ENCODE measurements at places on chromosomes 5 and 9.

GRCh38 chr5:127353796-127354195 lies 63.2 kb downstream of the MEGF10 start:
- DNase-seq = no peak

DNA sequence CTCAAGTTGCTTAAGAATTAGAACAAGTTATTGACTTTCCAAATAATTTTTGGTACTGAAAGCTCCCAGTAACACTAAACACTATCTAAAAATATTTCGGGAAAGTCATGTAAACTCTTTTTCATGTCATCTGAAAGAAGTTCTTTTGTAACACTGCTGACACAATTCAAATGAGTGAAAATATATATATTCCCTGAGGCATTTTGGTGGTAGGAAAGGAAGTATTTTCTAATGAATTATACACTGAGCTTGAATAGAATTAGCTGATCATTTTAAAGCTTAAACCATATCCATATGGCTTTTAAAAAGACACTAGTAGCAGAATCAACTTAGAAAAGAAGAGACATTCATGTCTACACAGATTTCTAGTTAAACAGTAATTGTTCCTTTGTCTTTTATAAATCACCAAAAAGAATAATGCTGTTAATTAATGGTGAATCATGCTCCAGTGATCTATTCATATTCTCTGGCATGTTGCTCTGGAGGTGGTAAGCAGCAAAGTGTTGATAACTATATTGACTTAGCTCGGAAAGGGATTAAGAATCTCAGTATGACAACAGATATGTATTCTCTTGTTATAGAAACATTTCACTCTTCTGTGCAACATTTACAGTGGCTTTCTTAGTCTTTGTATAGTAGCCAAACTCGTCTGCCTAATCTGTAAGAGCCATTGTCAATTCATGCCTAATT lies 27.4 kb upstream of the RFX3 start:
- DNase-seq = no peak

DNA sequence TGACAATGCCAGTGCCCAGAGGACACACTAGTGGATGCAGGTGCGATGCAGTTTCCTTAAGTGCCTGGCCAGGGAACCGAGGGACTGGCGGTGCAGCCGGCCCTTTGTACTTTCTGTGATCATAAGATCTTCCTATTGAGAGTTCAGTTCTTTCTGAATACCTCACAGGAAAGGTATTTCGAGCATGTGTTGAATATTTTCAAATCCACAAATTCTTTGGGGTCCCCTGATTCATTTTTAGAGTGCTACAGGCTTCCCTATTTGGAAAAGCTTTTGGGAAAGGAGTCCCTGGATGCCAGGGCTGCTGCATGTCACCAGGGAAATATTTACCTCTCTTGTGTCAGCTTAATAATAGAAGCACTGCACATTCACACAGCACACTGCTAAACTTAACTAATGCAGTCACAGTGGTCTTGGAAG lies 281.5 kb downstream of the GADD45G start:
- DNase-seq = no peak

GRCh38 chr5:15021266-15022046 lies 149.9 kb upstream of the ANKH start:
- DNase-seq = no peak

DNA sequence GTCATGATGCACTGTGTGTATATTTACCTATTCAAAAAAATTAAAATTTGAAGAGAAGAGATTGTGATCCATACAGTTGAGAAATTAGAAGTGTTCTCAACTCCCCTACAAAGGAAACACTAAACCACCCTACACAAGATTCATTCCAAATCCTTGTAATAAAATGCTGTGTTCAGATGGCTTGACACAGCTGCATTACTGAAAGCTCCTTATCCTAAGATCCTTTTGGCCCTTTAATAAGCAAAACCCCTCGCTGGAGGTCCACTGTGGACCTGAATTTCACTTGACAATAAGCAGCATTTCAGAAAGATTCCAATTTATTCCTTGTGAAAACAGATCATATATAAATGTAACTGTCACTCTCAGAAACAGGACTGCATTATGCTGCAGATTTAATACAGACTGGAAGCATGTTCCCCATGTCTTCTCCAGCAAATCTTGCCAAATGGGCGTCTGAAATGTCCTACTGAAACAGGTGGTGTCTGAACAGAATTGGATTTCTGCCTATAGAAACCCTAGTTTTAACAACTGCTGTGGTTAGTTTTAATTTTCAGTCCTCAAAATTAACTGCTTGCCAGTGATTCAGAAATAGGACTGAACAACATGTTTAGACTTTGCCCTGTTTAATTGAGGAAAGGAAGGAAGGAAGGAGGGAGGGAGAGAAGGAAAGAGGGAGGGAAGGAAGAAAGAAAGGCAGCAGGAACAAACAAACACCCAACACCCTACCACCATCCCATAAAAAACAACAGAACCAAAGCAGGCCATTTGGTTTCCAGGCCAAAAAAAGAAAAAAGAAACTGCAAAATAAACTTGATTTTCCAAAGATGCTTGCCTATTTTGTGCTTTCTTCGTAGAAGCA lies 179.6 kb downstream of the MLLT3 start:
- no peak for DNase-seq

GRCh38 chr5:66959653-66960052 lies 236.9 kb downstream of the CD180 start:
- DNase-seq = no peak

GRCh38 chr9:116189683-116190082 lies 36.1 kb downstream of the PAPPA start:
- no peak for DNase-seq

GRCh38 chr5:87399720-87400119 lies 13.0 kb downstream of the CCNH start:
- no peak for DNase-seq

GRCh38 chr5:1748271-1748670 lies 51.4 kb downstream of the MRPL36 start:
- DNase-seq = no peak

- no peak for DNase-seq
Observed at GRCh38 chr9:101601904-101602765, 7.4 kb upstream of the PPP3R2 start.

DNA sequence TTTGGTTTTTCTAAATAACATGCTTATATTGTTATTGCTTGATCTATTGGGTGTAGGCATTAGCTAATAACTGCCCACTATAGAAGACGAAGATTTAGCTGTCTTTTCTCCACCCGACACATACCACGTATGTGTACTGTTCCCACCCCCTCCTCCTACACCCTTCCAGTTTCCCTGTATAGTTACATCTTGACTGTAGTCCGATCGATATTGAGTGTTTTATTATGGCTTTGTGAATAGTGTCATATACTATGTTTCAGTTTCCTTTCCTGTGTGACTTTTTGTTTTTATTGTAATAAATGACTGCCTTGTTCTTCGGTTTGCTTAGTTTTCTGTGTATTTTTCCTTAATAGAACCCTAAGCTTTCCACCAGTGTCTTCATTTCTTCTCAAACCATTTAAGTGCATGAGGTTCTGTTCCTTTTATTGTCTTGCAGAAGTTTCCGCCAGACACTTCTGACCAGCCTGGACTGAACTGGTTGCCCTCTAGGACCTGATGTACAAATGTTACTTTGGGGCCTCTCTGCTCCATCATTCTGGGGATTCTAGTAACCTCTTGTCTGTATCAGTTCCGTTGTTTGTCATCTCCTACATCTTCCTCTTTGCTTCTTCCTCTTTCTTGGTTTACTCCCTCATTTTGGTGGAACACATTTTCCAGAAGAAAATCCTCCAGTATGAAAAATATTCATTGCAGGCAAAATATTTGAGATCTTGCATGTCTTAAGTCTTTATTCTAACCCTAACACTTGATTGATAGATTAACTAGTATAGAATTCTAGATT lies 61.8 kb downstream of the PRKACG start:
- DNase-seq = no peak

DNA sequence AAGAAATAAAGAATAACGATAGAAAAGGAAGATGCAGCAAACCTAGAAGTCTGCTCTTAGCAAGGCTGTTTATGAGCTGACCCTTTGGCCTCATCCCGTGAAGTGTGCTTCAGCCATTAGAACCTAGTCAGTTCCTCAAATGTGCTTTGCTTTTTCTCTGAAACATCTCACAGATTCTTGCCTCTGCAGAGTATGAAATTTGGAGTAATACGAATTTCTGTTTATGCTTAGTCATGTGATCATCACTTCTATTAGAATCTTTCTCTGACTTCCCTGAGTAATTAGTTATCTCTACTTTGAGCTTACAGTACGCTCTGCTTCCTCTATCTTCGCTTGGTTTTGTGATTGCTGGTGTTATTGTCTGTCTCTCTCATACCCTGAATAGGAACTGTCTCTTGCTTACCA lies 11.3 kb downstream of the CYSTM1 start:
- DNase-seq = no peak

DNA sequence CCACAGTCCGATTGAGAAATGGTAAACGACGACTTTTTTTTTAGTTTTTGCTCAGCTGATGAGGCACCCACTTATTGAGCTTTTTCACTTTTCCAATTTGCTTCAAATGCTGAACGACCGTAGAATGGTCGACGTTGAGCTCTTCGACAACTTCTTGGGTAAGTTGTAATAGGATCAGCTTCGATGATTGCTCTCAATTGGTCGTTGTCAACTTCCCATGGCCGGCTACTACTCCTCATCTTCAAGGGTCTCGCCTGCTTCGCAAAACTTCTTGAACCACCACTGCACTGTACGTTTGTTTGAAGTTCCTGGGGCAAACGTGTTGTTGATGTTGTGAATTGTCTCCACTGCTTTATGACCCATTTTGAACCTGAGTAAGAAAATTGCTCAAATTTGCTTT lies 35.7 kb downstream of the NSD1 start:
- no peak for DNase-seq

DNA sequence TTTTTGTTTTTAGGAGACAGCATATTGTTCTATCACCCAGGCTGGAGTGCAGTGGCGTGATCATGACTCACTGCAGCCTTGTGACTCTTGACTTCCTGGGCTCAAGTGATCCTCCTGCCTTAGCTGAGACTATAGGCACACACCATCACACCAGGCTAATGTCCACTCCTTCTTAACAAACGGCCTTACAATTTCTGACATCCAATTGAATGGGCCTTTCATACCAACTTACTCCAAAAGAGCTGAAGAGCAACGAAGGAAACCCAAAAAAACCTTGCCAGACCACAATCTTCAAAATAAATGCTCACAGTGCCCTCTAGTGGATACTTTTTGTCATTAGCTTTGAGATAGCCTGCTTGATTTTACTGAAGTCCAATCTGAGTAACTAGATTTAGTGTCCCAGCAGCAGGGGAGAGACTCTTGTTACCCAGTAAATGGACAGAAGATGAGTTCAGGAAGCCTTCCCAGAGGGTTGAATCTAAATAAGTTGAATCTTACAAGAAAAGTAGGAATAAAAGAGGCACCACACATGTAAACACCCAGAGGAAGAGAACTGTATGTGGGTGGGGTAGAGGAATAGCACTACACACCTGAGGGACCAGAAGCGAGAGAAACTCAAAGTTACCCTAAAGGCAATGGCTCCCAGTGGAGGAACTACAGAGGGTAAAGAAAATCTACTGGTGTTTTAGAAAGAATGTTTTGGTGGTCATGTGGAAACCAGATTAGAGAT lies 9.3 kb downstream of the ZNF622 start:
- DNase-seq = no peak

- DNase-seq = no peak
Observed at GRCh38 chr9:128903079-128903461, 17.7 kb upstream of the PHYHD1 start.

DNA sequence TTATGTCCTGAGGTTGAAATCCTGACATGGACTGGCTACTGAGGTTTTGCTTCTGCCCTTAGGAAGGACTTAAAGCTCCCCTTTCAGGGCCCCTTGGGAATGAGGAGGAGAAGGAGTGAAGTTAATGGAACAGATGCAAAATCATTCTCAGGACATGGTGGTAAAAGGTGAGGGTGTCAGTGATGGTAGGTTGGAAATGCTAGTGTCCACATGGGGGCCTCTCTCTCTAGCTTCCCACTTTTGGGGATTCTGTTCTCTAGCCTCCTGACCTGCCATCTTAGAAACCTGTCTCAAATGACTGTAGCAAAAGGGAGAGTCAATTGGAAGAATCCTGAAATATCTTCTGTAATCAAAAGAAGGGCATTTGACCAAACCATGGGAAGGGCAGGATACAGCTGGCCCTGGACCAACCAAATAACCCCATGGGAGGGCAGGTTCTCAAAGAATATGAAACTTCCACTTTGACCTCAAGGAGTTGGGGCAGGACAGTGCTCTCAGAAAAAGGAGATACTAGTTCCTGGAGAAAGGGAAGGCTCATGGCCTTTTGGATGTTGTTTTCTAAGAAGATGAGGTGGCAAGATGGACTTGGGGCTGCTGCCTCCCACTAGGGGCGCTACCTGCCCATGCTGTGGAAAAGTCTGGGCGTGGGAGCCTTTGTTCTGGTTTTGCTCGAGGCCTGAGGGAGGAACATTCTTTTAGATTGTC lies 21.2 kb upstream of the MLANA start:
- DNase-seq = no peak

DNA sequence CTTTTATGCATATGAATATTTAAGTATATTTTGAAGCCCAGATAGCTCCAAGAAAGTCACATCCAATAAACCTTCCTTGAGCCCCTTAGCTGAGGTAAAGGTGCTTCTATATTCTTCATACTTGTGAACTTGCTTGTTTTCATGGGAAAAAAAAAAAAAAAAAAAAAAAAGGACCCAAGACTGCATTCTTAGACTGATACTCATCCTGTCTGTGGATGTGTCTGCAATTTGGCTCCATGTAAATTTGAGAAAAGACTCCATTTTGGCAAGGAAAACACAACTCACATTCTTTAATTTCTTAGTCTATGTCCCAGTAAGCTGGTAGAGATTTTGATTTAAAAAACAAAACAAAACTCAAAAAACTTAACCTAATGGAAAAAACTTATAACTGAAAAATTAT lies 238.3 kb downstream of the FBXL17 start:
- DNase-seq = no peak

DNA sequence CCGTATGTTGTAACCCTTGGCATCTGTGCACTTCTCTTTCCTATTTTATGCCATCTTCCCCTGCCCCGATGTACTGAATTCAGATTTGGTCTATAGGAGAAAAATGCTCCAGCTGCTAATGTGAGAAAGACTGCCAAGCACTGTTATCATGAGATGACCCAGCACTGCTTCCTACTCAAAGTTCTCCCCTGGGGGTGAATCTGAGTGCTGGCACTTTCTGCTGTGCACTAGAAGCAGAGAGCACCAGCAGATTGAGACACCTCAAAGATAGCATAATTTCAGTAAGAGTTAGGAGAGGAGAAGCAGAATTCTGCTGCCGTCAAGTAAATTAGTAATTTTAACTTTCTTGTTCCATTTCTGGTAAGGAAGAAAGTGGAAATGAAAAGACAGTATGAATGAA lies 92.8 kb upstream of the ACOT12 start:
- DNase-seq = no peak

All from activated T-helper 1 cell treated with anti-CD3 and anti-CD28 coated beads, Interleukin-2, amount 50 U/mL, for 16 hours (primary cell).